ENCODE measurements at places on chromosomes 16 and 17.

GRCh38 chr17:73419881-73420280, 108.1 kb upstream of the CDC42EP4 start:
- H3K27ac ChIP-seq, result no peak overlapping the region
- H3K4me1 ChIP-seq, result no peaks in the 10 kb centered on the region
- H3K36me3 ChIP-seq, result no peaks in the 10 kb centered on the region
- H3K27me3 ChIP-seq, result no peaks in the 10 kb centered on the region

DNA sequence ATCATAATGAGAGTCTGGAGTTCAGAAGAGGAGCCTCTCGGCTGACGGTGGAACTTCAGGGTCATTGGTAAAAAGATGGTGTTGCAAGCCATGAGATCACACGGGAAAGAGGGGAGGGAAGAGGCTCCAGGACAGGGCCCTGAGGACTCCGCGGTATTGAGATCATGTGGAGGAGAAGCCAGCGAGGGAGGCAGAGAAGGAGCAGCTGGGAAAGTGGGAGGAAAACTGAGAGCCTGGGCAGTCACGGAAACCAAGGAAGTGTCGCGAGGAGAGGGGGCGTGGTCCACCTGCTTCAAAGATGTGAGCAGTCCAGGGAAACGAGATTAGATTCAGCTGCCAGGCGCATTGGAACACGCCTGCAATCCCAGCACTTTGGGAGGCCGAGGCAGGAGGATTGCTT, 27.7 kb upstream of the SBK1 start:
- no peaks in the 10 kb centered on the region for H3K27me3 ChIP-seq
- H3K36me3 ChIP-seq, result no peaks in the 10 kb centered on the region
- no peak overlapping the region for H3K27ac ChIP-seq
- DNase-seq, result no peak
- no peaks in the 10 kb centered on the region for H3K4me1 ChIP-seq

DNA sequence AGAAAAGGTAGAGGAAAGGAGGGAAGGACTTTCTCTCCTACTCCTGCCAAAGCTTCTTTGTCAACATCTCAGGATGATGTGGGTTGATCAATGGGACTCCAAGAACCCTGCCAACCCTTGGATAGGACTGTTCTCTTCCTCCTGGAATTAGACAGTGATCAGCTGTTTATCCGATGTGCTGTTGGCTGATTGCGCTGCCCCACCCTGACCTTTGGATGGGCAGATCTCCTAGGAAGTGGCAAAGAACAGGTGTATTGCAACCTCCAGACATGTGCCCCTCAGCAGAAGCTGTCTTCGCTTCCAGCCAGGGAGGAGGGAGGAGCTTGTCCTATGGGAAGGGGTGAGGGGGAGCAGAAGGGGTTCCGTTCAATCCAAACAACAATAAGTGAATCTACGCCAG, 30.5 kb downstream of the SLC5A11 start:
- H3K36me3 ChIP-seq, result no peaks in the 10 kb centered on the region
- H3K4me3 ChIP-seq, result no peak overlapping the region
- no peaks in the 10 kb centered on the region for H3K4me1 ChIP-seq
- H3K27me3 ChIP-seq, result no peaks in the 10 kb centered on the region
- no peak overlapping the region for H3K27ac ChIP-seq
- DNase-seq, result no peak

DNA sequence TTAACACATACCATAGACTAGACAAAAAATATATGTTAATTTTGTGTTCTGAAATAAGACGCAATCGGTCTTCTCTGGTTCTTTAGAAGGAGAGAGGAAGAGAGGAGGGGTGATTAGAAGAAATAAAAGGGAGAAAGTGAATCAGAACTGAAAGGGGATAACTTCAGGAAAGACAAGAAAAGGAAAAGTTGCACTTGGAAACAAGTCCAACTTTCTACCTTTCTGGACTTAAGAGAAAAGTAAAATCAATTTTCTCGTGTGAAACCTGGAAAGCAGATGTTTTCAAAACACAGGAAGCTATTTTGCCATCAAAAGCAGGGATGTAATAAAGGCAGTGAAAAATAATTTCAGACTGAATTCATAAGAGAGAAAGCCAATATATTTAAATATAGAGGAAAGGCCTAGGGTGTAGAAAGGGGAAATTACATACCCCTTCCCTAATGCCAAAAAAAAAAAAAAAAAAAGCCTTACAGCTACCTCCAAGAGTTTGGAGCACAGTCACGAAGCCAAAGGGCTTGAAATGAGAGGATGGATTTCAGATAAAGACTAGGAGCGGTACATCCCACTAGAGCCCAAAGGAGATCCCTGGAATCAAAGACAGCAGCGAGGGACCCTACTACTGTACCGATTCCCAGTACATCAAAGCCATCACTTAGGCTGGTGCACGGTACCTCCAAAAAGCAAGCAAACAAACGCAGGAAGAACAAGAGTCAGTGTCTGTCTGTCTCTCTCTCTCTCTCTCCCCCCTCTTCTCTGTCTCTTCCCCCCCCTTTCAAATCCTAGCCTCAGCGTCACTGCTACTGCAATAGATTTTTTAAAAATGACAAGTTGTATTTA, 12.1 kb upstream of the ZFHX3 start:
- H3K27me3 ChIP-seq, result peaks cover 2% of the 10 kb centered on the region
- H3K4me3 ChIP-seq, result no peak overlapping the region
- peaks cover 50% of the 10 kb centered on the region for H3K4me1 ChIP-seq
- no peaks in the 10 kb centered on the region for H3K36me3 ChIP-seq

DNA sequence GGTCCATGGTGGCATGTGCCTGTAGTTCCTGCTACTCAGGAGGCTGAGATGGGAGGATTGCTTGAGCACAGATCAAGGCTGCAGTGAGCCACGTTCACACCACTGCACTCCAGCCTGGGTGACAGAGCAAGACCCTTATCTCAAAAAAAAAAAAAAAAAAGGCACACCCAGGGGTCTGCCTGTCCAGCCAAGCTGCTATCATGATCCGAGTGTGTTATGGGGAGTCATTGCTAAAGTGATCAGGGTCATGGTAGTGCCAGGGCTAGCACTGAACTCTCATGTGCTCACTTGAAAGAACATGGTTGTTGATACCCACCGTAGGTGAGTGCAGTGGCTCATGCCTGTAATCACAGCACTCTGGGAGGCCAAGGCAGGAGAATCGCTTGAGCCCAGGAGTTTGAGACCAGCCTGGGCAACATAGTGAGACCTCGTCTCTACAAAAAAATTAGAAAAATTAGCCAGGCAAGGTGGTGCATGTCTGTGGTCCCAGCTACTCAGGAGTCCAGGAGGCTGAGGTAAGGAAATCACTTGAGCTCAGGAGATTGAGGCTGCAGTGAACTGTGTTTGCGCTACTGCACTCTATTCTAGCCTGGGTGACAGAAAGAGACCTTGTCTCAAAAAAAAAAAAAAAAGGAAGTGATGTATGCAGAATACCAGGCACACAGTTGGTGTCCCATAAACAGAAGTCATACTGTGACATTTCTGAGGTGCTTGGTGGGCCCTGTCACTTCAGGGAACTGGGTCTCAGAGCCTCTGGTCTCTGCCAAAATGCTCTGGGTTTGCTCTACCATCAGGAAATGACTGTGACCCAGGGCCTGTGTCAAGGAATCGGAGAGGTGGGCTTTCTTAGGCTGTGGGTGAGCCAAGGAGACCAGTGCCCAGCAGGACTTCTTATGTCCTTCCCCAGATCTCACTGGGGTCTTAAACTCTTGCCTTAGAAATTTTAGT, 2.2 kb downstream of the PRM1 start:
- no peak for DNase-seq
- H3K36me3 ChIP-seq, result no peaks in the 10 kb centered on the region

GRCh38 chr16:66662445-66663194, 33.9 kb downstream of the CMTM4 start:
- H3K4me1 ChIP-seq, result peaks cover 11% of the 10 kb centered on the region
- H3K27me3 ChIP-seq, result no peaks in the 10 kb centered on the region
- no peak for DNase-seq
- H3K27ac ChIP-seq, result no peak overlapping the region
- H3K36me3 ChIP-seq, result no peaks in the 10 kb centered on the region
- no peak overlapping the region for H3K4me3 ChIP-seq

DNA sequence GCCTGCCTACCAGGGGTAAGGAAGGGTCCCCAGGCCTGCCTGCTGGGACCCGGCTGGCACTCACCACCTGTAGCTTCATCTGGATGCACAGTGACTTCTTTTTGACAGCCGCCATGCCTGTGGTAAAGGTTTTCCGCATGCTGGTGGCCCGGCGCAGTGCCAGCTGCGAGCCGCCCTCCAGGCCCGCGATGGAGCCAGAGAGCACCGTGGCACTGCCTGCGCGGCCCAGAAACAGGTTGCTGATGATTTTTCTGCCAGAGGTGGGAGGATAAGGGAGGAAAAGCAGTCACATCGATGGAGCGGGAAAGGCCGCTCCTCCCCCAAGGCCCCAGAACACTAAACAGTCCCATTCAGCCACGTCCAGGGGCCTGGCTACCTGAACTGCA, 67.4 kb downstream of the PIPOX start:
- DNase-seq, result no peak
- H3K27ac ChIP-seq, result no peak overlapping the region
- H3K4me1 ChIP-seq, result peaks cover 17% of the 10 kb centered on the region
- peaks cover 44% of the 10 kb centered on the region for H3K36me3 ChIP-seq

- DNase-seq, result no peak
- no peak overlapping the region for H3K27ac ChIP-seq
- H3K27me3 ChIP-seq, result no peaks in the 10 kb centered on the region
- no peaks in the 10 kb centered on the region for H3K4me1 ChIP-seq
- H3K36me3 ChIP-seq, result no peaks in the 10 kb centered on the region
- no peak overlapping the region for H3K4me3 ChIP-seq
Measured at GRCh38 chr17:54347495-54347894, 524.8 kb downstream of the KIF2B start.

DNA sequence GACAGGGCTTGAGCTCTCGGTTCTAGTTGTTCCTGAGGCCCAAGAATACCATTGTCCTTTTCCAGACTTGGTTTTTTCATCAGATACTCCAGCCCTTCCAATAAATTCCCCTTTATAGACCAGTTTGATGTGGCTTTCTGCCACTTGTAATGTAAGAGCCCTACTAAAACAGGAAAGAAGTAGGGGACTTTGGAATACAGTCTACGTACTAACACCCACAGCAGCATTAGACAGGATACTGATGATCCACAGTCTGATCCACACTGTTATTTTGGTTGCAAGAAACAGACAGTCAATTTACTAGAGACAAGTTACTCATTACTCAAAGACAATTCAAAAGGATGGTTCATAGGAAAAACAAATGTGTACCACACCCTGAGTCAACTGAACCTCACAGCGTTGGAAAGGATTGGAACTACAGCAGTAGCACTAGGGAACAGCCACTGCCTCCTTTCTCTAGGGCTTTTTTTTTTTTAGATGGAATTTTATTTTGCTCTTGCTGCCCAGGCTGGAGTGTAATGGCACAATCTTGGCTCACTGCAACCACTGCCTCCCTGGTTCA, 45.9 kb upstream of the MED13 start:
- H3K4me1 ChIP-seq, result no peaks in the 10 kb centered on the region
- H3K4me3 ChIP-seq, result no peak overlapping the region

GRCh38 chr17:81648707-81649085, 7.6 kb downstream of the PDE6G start:
- no peak for DNase-seq
- H3K4me1 ChIP-seq, result no peaks in the 10 kb centered on the region

GRCh38 chr16:75296606-75297005, 45.2 kb upstream of the BCAR1 start:
- no peak overlapping the region for H3K27ac ChIP-seq
- no peaks in the 10 kb centered on the region for H3K4me1 ChIP-seq
- no peak overlapping the region for H3K4me3 ChIP-seq
- no peak for DNase-seq
- peaks cover 14% of the 10 kb centered on the region for H3K36me3 ChIP-seq
- no peaks in the 10 kb centered on the region for H3K27me3 ChIP-seq

- no peak overlapping the region for H3K27ac ChIP-seq
- no peaks in the 10 kb centered on the region for H3K36me3 ChIP-seq
- DNase-seq, result no peak
- H3K4me3 ChIP-seq, result no peak overlapping the region
- H3K27me3 ChIP-seq, result no peaks in the 10 kb centered on the region
- no peaks in the 10 kb centered on the region for H3K4me1 ChIP-seq
Measured at GRCh38 chr17:15917438-15918027, 27.4 kb upstream of the ADORA2B start.

DNA sequence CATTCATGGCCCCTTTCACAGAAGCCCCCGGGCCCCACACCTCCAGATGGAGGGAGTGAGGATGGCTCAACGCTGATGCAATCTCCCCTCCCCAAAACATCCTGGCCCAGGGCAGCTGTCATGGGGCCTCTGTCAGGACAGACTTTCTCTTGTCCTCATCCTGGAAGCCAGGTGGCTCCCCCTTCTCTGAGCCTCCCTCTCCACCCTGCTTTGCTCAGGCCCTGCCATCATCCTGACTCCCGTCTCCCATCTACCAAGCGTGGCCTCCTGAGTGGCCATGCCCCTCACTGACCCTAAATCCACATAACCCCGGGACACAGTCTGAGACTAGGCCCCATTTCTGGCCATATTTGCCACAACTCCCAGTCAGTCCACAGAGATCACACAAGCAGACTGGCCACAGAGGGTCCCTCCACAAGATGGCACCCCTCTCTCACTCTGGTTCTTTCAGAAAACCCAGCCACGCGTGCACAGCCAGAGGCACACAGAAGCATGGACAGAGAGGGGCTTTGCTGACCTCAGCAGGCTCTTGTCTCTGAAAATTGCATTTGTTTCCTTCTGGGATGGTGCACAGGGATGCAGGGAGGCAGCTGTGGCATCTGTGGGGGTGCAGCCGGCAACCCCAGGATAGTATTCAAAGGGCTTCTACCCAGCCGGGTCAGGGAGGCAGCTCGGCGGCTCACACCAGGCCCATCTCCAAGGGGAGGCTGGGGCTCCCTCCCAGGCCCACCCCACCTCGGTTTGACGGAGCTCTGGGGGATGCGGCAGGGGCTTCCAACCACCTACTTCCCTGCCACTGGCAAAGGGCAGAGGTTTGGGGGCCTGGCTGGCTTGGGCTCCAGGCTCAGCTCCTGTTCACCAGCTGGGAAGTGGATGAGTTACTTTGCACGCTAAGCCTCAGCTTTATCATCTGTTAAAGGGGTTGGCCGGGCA, 16.9 kb downstream of the DOC2B start:
- peak; percentile 55 for DNase-seq
- H3K36me3 ChIP-seq, result no peaks in the 10 kb centered on the region
- H3K4me1 ChIP-seq, result no peaks in the 10 kb centered on the region

Measured in liver (tissue), 10 donors.